ENCODE measurements at places on chromosomes 13 and 19.

DNA sequence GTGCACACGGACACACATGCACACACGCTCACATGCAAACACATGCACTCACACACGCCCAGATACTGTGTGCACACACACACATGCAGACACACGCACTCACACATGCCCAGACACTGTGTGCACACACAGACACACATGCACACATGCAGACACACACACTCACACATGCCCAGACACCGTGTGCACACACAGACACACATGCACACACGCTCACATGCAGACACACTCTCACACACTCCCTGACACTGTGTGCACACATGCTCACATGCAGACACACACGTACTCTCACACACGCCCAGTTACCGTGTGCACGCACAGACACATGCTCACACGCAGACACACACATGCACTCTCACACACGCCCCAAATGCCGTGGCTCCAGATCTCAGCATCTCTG, 137.2 kb upstream of the MCF2L start:
- DNase-seq, result no peak

DNA sequence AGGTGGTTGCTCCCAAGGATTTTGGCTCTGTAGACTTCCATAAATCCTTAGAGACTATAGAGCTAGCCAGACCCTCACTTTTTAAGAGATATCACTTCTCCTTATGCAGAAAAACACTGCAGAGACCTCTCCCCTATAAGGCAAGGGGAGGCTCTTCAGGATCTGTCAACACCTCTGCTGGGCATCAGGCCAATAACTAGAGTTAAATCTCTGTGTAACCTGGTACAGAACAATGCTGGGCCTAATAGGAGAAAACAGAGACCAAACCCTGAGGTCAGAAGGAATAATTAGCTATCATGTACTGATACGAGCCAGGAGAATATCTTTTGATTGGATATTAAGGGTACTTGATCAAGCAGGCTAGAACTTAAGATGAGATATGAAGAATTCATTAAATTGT, 358.5 kb downstream of the TBC1D4 start:
- no peak for DNase-seq

GRCh38 chr13:110343241-110343865, 36.3 kb downstream of the COL4A2 start:
- no peak for DNase-seq

GRCh38 chr13:29005763-29006120, 185.6 kb downstream of the MTUS2 start:
- DNase-seq, result no peak

- DNase-seq, result no peak
These were observed 47.9 kb upstream of the ZNRF4 start for GRCh38 chr19:5407356-5407755.

DNA sequence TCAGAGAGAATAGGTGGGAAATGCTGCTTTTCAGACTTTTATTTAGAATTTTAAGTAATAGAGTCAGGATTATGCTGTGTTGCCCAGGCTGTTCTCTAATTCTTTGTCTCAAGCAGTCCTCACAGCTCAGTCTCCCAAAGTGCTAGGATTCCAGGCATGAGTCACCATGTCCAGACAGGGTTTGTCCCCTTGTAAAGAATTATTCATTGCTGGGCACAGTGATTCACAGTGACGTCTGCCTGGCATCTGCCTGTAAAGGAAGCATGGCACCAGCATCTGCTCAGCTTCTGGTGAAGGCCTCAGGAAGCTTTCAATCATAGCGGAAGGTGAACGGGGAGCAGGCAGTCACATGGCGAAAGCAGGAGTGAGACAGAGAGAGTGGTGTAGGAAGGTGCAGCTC, 17.7 kb downstream of the ZNF763 start:
- no peak for DNase-seq

Measured in activated CD4-positive, alpha-beta memory T cell treated with anti-CD3 and anti-CD28 coated beads for 36 hours (primary cell).